ENCODE measurements at places on chromosomes 6 and 20. TPM values are rescaled to one million over a fixed set of nuclear protein-coding genes. Genes with fewer than 3 reads are reported as not detected.

Gene GPANK1
- total RNA-seq = 17.2 TPM

Gene TRIM15
- total RNA-seq = not detected

Gene SF3B5
- total RNA-seq = 75.1 TPM

Gene HEY2
- not detected for total RNA-seq

Gene MATN4
- under 0.01 TPM for total RNA-seq

DNA sequence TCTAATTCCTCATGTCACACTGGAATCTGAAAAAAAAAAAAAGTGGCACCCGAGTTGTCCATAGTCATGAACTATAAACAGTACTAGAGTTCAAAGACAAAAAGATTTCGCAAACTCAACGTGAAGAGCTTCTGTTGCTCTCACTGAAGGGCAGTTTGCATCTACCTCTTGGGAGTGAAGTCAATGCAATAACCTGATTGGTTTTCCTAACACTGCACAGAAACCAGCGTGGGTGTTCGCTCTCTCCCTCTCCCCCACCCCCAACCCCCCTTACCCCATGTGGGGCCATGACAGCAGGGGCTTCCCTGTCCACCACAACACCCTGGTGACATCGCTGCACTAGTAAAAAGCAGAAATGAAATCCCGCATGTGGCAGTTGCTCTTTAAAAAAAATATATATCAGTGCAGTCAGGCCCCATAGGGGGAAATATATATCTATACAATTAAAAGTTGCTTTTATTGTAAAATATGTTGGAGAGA, 66.9 kb downstream of the GMPR start:
- no peak overlapping the region for H3K4me3 ChIP-seq
- no peaks in the 10 kb centered on the region for H3K27me3 ChIP-seq
- H3K36me3 ChIP-seq = no peaks in the 10 kb centered on the region
- H3K27ac ChIP-seq = no peak overlapping the region
- DNase-seq = no peak

DNA sequence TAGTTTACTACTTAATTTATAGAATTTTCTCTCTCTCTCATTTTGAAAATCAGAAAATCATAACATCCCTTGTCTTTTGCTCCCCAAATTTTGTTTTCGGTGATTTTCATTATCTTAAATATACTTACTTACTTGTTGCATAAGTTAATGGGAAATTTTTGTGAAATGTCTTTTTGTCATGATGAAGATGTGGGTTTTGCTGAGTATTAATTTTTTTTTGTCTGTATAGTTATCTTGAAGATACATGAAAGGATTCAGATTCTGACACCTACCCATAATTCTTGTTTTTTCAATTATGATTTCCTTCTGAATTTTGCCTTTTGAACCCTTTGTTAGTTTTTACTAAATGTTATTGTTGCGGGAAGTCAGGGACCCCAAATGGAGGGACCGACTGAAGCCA, 817.9 kb downstream of the EYS start:
- no peaks in the 10 kb centered on the region for H3K27me3 ChIP-seq
- no peak overlapping the region for H3K27ac ChIP-seq
- H3K4me1 ChIP-seq = no peaks in the 10 kb centered on the region
- no peak for DNase-seq
- no peaks in the 10 kb centered on the region for H3K36me3 ChIP-seq

- no peaks in the 10 kb centered on the region for H3K27me3 ChIP-seq
- no peak for DNase-seq
- H3K4me1 ChIP-seq = peaks cover 2% of the 10 kb centered on the region
- H3K27ac ChIP-seq = peak overlapping the region; percentile 73
- peak overlapping the region; percentile 82 for H3K4me3 ChIP-seq
Observed at GRCh38 chr6:116101302-116101718, 657 bp downstream of the NT5DC1 start.

DNA sequence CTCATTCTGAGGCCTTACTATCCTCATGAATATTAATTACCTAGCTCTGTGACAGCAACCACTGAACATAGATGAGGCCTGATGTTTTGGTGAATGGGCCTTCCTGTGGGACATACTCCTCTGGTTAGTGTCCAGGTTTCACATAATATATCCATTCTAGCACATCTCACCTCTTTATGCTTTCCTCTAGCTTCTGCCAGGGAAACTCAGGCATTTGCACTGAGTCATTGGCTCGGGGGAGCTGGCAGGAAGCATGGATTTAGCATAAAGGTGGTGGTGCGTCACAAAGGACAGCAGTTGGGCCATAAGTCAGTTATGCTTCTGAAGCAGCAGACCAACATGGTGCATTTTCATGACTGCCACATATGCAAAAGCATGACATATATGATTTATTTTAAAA, 37.5 kb upstream of the TMEM170B start:
- H3K27me3 ChIP-seq = no peaks in the 10 kb centered on the region
- H3K36me3 ChIP-seq = no peaks in the 10 kb centered on the region
- H3K4me1 ChIP-seq = no peaks in the 10 kb centered on the region
- H3K4me3 ChIP-seq = no peak overlapping the region
- no peak overlapping the region for H3K27ac ChIP-seq

DNA sequence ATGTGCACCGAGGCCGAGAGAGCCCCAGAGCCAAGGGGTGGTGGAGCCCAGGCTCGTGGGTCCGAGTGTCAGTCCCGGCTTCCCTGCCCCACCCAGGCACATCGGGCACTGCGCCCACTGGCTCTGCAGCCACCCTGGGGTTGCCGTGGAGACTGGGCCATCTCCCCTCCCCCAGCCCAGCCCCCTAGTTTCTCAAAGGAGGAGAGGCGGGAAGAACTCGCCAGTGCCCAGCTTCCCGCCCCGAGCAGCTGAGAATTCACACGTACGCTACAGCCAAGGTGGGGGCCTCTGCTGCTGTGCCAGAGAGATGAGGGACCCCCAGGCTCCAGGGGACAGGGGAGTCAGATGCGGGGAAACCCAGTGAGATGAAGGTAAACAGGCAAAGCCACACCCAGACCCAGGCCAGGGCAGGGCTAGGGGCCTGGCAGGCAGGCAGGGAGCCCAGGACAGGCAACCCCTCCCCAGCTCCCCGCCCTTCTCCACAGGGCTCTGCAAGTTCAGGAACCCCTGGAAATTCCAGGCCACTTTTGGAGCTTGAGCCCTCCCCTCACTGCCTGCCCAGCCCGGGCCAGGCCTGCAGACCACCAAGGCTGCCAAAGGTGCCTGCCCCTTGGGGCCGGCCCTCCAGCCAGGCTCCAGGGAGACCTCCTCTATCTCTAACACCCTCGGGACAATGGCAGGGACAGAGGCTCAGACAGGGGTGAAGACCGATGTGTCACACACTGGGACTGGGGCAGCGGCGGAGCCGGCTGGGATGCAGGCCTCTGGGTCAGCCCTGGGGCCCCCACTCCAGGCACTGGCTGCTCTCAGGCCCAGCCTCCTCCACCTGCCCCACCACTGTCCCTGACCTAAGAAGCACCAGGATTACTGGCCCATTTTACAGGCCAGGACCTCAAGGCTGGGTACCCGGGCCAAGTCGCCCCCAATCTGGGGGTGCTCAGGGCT, 6.0 kb downstream of the LAMA5 start:
- H3K4me3 ChIP-seq = no peak overlapping the region
- H3K27me3 ChIP-seq = no peaks in the 10 kb centered on the region
- H3K4me1 ChIP-seq = peaks cover 29% of the 10 kb centered on the region

DNA sequence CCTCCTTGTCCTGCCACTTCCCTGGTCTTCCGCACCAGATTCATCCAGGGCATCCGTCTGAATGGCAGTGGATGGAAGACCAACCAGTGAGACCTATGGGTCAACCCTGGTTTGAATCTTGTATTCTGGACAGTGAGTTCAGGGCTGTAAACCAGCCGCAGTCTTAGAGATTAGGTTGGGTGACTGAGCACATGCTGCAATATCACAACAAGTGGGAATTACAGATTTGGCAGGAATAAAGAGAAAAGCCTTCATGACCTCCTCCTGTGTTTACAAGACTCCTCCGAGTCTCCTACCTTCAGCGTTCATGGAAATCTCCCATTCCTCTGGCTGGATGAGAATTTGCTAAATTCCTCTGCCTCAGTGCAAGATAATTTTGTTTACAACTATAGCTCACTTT, 9.9 kb downstream of the ECI2 start:
- no peak overlapping the region for H3K4me3 ChIP-seq
- DNase-seq = no peak
- H3K4me1 ChIP-seq = peaks cover 16% of the 10 kb centered on the region
- H3K27ac ChIP-seq = peak overlapping the region; percentile 43

- no peak for DNase-seq
- no peaks in the 10 kb centered on the region for H3K4me1 ChIP-seq
- no peaks in the 10 kb centered on the region for H3K36me3 ChIP-seq
Observed at GRCh38 chr6:118354641-118355040, 193.5 kb upstream of the PLN start.

GRCh38 chr6:79909517-79909916, 37.8 kb downstream of the ELOVL4 start:
- no peaks in the 10 kb centered on the region for H3K4me1 ChIP-seq
- no peaks in the 10 kb centered on the region for H3K27me3 ChIP-seq
- no peak for DNase-seq
- no peaks in the 10 kb centered on the region for H3K36me3 ChIP-seq
- no peak overlapping the region for H3K4me3 ChIP-seq
- no peak overlapping the region for H3K27ac ChIP-seq

DNA sequence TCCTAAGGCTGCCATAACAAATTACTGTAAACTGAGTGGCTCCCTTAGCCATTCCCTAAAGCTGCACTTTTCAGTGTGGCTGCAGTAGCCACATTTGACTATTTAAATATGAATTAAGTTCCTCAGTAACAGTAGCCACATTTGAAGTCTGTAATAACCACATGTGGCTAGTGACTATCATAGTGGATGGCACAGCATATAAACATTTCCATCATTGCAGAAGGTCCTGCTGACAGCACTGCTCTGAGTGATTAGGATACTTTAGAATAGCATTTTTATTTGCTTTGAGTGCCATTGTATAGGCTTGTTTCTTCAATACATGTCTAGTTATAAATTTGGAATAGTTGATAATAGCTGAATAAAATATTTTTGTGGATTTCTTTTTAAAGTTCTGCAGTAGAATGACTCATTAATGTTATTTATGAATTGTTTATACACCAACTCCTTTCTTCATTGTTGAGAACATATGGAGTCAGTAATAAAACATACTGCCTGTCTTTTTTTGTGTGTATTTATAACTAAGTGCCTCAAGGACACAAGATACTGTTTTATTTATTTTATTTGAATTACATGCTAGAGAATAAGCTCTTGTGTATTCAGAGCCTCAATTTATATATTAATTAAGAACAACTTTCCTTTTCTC, 217.2 kb downstream of the CDKAL1 start:
- peak; percentile 21 for DNase-seq
- H3K4me1 ChIP-seq = no peaks in the 10 kb centered on the region
- H3K36me3 ChIP-seq = no peaks in the 10 kb centered on the region
- H3K27ac ChIP-seq = no peak overlapping the region

Measured in fibroblast of lung (primary cell).